A549 treated with CORT108297 at 1 μM for 4 hours (cell line): ENCODE measurements at places on chromosomes 3 and 15. TPM values are rescaled to one million over a fixed set of nuclear protein-coding genes. Genes with fewer than 3 reads are reported as not detected.

CHL1 gene
- not detected in 5 replicates for total RNA-seq

DHX36 gene
- 52.5 to 73.8 TPM (median 57.3 TPM) in 5 replicates for total RNA-seq

FOXL2NB gene
- total RNA-seq, result 0.89 to 1.6 TPM (median 1.2 TPM) in 5 replicates

DENND4A gene
- 5.5 to 7.3 TPM (median 6.5 TPM) in 5 replicates for total RNA-seq

TMEM40 gene
- 0.08 to 0.73 TPM (median 0.32 TPM) in 5 replicates for total RNA-seq

ETV5 gene
- 24.6 to 33.1 TPM (median 30.2 TPM) in 5 replicates for total RNA-seq

IL16 gene
- 0.07 to 0.25 TPM (median 0.17 TPM) in 3 of 5 replicates, not detected in the others for total RNA-seq

LRRFIP2 gene
- 50.1 to 63.3 TPM (median 51.2 TPM) in 5 replicates for total RNA-seq

ZBTB11 gene
- 9.5 to 10.8 TPM (median 10.0 TPM) in 5 replicates for total RNA-seq

RFX7 gene
- 8.9 to 13.9 TPM (median 12.3 TPM) in 5 replicates for total RNA-seq

GOLGA8S gene
- 0.13 to 0.18 TPM (median 0.16 TPM) in 5 replicates for total RNA-seq

TMEM158 gene
- total RNA-seq, result 10.9 to 20.7 TPM (median 18.7 TPM) in 5 replicates

C3orf52 gene
- 10.6 to 14.8 TPM (median 14.3 TPM) in 5 replicates for total RNA-seq

SNRPN gene
- 97.1 to 106 TPM (median 103 TPM) in 5 replicates for total RNA-seq

CFAP161 gene
- total RNA-seq, result 0.14 TPM in 1 of 5 replicates, not detected in the others

ZFAND6 gene
- 103 to 127 TPM (median 108 TPM) in 5 replicates for total RNA-seq
